ENCODE measurements at places on chromosomes 11 and 22.

DNA sequence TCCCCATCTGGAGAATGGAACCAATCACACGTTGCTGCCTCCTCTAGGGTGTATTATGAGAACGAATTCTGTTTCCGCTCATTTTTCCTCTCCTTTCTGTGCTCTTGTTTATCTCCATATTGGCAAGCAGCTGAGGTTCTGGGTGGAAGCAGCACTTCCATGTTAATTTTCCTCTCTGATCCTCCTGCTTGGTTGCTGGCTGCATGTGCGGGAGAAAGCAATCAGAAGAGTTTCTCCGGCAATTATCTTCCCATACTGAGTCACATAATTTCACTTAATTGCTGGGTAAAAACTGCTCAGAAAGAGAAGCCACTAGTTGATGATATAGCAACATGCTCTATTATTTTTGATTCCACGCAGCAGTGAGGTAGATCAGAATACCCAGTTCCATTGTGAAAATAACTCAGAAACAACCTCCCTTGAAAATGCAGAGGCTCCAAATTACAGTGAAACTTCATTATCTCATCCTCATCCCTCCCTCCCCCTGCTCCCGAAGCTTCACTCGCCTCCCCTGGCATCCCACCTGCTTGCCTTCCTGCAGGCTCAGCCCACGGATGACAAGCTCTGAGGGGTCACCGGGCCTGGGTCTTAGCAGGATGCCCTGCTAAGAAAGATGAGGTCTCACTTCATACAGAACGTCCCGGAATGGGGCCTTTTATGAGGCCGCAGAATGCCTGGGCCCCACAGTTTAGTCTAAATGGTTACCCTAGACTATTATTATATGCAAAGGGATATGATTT lies 20.4 kb downstream of the FXYD6 start:
- DNase-seq = no peak

DNA sequence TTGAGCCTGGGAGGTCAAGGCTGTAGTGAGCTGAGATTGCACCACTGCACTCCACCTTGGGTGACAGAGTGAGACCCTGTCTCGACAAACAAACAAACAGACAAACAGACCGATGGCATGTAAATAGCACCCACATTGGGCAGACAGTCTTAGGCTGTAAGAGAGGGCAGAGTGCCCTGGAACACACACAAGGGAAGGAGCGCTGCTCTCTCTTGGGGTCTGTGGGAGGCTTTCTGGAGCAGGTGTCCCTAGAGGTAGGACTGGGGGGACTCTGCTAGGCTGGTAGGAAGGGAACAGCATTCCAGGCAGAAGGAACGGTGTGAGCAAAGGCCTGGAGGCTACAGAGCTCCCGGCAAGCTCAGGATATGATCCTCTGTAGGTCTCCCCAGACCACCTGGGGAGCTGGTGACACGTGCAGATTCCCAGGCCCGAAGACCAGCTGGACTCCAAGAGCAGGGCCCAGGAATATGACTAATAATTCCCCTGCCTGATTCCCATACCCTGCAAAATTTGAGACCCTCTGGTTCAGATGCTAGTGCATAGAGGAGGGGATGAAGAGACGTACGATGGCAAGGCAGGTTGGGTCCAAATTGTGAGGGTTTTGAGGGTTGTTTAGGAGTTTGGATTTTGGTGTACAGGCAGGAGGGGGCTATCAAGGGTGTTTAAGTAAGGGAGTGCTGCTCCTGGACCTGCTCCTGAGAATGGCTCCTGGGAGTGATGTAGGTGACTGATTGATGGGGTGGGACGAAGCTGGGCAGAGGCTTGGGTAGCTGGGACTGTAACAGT lies 11.6 kb downstream of the SMIM38 start:
- DNase-seq = no peak

DNA sequence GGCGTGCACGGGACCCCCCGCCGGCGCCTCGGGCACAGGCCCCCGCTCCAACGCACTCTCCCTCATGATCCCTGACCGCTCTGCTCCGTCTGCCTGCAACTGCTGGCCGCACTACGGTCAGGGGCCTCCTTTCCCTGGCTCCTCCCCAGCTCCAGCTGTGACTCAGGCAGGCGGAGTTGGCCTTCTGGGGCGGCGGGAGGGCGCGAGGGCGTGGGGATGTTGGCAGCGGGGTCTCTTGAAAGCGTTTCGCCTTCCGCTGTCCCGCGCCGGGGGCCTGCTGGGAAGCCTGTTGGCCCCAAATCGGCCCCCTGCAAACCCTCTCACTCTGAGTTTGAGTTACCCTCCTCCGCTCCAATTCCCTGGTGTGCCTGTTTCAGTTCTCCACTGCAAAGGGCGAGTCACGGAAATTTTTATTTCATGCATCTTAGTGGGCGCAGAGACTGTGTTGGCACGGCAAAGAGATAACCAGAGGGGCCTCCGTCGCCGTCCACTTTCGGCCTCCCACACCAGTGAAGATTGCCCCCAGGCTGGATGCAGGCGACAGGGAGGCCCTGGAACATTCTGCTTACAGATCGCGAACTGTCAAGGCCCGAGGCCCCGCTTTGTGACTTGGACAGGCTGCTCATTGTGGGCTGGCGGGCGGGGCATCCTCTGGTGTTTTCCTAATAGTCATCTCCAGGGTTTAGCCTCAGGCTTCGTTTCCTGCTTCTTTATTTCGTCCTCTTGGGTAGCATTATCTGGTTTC lies at the start of gene CAVIN3:
Gene CAVIN3 (minus strand): TSS at position 91 of the 745 bp plus-strand sequence. CDS start 25 bp downstream, at position 66.
- peak; percentile 85 for DNase-seq

DNA sequence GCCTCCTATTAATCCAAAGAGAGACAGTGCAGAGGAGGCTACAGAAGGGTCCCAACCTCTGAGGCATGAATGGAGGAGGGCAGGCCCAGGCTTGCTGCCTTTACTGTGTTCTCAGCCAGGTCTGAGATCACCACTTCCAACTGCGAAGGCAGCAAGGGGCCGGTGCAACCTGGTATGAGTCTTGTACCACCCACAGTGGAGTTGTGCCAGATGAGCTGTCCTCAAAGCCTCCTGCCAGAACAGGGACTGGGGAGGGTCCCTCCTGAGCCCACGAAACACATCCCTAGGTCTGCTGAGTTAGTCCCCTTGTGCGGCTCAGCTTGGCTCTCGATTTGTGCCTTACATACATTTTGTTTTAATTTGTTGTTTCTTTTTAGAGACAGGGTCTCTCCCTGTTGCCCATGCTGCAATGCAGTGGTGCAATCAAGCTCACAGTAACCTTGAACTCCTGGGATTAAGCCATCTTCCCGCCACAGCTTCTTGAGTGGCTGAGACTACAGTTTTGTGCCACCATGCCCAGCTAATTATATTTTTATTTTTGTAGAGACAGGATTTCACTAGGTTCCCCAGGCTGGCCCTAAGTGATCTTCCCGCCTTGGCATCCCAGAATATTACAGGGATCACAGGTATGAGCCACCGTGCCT lies 9.3 kb downstream of the MIF start:
- peak; percentile 12 for DNase-seq

DNA sequence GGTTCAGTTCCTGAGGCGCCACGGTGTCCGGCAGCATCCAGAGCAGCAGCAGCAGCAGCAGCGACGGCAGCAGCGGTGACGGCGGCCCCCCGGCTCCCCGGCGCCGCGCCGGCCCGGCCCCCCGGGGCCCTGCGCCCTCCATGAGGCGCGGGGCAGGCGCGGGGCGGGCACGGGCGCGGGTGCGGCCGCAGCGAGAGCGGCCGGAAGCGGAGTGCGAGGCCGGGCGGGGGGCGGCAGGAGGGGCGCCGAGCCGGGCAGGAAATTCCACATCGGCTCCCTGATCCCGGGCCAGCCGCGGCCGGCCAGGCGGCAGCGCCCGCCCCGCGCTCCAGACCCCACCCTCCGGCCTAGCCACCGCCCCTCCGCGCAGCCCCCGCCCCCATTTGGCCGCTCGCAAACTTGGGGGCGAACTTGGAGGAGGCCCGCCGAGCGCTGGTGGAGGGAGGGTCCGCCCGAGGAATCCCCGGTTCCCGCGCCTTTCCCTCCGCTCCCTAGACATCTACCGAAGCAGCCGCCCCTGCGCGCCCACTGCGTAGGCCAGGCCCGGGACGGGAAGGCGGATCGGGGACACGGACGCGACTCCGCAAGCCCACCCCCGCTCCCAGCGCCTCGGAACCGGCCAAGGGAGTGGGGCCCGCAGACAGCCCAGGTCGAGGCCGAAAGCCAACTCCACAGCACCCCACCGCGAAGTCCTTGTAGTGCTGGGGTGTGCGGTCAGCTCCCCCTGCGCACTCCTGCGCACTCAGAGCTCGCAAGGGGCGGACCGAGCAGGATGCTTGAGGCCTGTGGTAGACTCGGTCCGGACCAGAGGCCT lies at the start of gene SCARF2:
Gene SCARF2 (minus strand): TSS at position 213 of the 814 bp plus-strand sequence. CDS start 71 bp downstream, at position 142.
- DNase-seq = peak; percentile 62

GRCh38 chr22:20024225-20024624 lies 3.3 kb downstream of the TANGO2 start:
- no peak for DNase-seq

- no peak for DNase-seq
Measured at GRCh38 chr11:120420572-120420971, 84.4 kb downstream of the ARHGEF12 start.

DNA sequence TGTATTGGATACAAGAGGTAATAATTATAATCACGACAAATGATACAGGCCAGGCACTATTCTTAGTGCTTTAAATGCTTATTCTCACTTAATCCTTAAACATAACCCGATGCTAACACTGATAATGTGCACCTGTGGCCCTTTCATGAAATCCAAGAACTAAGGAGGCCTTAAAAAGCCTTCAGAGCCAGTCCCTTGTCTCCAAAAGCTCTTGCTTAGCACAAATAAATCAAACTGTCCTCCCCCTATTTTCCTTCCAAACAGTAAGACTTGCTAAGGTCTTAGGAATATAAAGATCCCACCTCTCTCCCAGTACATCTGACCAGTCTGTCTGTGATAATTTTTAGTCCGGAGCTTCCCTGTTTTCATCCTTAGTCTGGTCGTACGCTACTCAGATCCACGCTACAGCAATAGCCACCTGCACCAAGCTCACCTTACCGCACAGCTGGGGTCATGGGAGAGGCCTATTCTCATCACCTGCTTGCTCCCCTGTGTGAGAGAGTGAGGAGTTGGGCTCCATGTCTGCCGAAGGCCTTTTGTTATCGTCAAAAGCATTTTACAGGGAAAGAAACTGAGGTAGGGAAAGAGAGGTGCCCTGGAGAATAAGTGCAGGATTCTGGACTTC lies 16.9 kb downstream of the FXYD6 start:
- DNase-seq = no peak

DNA sequence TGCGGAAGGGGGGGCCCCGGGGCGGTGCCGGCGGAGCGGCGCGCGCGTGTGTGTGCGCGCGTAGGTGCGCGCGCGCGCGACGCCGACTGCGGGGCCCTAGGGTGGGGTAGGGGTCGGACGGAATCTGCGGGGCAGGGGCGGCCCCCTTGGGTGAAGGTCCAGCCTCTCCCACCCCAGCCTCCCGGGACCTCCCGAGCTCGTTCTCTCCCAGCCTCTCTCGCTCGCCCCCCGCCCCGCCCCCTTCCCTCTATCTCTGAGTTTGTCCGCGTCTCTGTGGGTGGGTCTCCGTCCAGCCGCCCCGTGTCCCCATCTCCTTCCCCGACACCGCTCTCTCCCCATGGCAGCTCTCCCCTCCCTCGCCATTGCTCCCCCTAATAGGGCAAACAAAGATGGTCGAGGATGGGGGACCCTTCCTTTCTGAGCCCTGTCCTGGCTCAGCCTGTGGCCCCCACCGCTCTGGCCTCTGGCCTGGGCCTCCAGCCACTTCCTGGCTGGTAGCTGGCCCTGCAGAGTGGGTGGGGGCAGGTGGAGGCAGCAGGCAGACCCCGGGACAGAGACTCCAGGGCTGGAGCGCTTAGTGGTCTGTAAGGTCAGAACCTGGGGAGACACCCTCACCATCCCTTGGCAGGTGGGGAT lies 33.0 kb upstream of the PRR5 start:
- DNase-seq = no peak

DNA sequence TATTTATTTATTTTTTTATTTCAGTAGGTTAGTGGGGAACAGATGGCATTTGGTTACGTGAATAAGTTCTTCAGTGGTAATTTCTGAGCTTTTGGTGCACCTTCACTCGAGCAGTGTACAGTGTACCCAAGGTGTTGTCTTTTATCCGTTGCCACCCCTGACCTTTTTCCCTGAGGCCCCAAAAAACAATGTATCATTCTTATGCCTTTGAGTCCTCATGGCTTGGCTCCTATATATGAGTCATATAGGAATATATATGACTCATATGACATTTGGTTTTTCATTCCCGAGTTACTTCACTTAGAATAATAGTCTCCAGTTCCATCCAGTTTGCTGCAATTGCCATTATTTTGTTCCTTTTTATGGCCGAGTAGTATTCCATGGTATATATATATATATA lies 763.9 kb downstream of the NTM start:
- peak; percentile 62 for DNase-seq

DNA sequence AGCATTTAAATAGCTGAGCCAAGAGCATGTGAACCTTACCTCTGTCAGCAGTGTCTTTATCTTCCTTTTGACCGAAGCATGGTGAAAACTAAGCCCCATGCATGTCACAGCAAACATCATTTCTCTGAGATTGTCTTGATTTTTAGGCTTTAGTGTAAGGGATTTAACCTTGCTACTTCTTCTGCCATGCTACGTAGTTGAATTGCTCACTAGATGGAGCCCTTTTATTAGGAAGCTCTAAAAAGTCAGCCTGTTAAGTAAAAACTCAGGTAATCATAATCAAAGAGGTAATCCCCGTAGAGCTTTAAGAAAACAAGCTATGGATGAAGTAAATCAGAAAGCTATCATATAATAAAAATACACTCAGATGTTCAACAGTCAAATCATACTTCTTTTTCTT lies 149.5 kb downstream of the PGR start:
- DNase-seq = peak; percentile 13

GRCh38 chr11:47384498-47384897 lies 6.2 kb upstream of the SPI1 start:
- no peak for DNase-seq

- no peak for DNase-seq
Measured at GRCh38 chr11:119029340-119030028, 1.2 kb downstream of the SLC37A4 start.

DNA sequence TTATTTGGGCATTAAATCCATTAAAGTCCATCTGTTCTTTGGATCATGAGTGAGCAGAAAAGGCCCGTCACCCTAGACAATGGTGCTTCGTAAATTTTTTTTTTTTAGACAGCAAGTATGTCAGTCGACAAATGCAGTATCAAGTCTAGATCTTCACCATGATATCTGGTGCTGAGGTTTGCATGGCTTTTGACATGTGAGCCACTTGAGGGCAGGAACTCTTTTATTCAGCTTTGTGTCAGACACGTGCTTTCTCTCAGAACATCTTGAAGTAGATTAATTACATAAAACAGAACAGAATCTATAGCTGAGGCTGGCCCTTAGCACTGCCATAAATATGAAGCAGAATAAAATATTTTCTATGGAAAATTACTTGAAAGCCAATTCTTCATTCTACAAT lies 62.9 kb upstream of the CARD18 start:
- DNase-seq = no peak

DNA sequence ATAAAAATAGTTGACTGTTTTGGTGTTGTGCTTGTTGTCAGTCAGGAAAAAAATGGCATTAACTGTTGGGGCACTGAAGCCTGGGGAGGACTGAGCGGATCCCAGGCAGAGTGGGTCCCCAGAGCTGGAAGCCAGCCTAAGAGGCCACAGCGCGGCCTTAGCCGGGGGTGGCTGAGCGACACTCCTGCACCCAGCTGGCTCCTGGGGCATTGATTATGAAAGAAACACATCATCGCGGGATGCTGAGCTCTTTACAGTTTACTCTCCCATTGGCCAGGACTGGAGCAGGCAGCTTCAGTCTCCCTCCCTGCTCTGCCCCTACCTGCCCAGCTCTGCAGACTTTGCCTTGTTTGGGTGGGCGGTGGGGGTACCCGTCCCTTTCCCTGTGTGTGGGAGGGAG lies 121.5 kb downstream of the ST3GAL4 start:
- DNase-seq = no peak
